ENCODE measurements at places on chromosomes 1 and 21.
A peak's percentile ranks its signal among the peaks of the same experiment; 100 is the strongest.

- no peak for DNase-seq
Measured at GRCh38 chr1:229191066-229191674, 79.7 kb upstream of the RAB4A start.

GRCh38 chr1:247316590-247317197 lies 15.0 kb downstream of the ZNF496 start:
- DNase-seq = no peak

GRCh38 chr21:39386899-39387298 lies 38.0 kb upstream of the HMGN1 start:
- DNase-seq = no peak

DNA sequence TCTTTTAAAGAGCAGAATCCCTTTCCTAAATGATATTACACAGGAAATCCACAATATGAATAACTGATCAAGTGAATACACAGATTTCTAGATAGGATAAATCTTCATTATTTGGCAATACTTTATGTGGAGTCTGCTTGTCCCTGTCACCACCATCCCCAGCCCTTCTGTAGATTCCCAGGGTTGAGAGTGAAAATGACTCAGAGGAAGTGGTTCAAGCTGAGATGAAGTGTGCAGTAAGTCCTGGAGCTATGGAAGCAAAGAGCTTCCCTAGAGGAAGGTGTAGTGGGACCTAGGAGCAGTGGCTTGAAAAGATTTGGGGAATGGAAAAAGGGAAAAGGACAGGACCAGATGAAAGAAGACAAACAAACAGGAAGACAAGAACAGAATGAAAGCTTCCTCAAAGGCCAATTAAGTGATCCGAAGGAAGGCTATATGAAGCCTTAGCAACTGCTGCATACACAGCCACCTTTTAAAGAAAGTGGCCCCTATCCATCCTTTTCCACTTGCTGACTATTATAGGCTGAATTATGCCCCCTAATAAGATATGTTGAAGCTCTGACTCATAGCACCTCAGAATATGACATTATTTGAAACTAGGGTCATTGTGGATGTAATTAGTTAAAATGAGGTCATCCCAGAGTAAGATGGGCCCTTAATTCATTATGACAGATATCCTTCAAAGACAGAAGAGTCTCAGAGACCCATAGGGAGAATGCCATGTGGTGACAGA lies 96.5 kb upstream of the CAMK1G start:
- no peak for DNase-seq

DNA sequence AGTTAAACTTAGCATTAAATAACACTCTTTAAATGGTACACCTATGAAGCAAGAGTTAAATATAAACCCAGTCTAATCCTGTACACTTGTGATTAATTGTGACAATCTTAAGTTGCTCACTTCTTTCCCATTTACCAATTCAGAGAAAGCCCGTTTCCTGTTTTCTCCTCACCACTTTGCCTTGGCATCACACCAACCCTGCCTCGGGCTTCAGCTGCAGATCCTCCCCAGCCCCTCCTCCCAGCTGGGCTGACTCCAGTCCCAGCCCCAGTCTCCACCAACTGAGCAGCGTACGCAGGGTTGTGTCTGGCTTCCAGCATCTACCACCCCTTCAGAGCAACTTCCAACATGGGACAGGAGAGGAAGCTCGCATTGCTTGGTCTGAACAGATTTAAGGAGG lies 4.1 kb downstream of the PYCR2 start:
- peak; percentile 49 for DNase-seq

DNA sequence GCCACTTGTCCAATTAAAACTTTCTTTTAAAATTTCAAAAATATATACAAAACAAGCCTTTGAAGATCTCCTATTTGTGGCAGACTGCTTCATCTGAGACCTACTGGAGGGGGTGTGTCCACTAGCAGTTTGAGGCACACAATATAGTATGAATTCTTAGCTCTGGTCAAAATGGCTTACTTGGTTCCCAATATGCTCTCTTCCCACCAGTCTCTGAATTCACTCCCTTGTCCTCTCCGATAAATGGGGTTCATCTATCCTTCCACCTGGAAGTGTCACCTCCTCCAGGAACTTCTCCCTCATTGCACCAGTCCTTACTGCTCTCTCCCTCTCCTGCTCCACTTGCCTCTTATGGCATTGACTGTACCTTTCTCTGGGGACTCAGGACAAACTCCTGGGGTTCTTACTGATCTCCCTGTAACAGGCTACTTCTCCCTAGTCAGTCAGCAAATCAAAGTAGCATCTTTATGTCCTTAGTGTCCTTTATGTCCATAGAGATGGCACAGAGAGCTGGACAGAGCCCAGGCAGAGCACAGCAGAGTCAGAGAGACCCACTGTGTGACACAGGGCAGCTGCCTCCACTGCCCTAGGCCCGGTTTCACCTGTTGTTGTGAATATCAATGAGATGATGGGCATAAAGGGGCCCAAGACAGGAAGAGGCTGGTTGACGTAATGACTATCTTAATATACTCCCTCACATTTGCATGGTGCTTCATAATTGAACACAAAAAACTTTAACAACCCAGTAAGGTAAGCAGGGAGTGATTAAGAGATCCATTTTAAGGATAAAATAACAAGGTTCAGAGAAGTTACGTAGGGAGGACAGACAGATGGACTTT lies 3.6 kb downstream of the ASAP3 start:
- DNase-seq = no peak

DNA sequence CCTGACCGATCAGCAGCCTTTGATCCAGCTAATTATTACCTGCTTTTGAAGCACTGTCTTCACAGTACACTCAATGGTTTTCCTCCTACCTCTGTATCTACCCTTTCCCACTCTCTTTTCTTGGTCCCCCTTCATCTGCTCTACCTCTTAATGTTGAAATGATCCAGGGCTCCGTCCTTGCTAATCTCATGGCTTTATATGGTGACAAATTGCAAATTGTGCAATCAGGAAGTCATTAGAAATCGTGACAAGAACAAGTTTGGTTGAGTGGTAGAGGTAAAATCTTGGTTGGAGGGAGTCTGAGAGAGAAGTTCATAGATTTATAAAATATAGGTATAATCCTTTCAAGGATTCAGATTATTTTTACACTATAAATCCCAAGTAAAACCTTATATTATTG lies 9.6 kb upstream of the CYB5R1 start:
- no peak for DNase-seq

GRCh38 chr1:98280049-98280448 lies 359.2 kb upstream of the DPYD start:
- no peak for DNase-seq

DNA sequence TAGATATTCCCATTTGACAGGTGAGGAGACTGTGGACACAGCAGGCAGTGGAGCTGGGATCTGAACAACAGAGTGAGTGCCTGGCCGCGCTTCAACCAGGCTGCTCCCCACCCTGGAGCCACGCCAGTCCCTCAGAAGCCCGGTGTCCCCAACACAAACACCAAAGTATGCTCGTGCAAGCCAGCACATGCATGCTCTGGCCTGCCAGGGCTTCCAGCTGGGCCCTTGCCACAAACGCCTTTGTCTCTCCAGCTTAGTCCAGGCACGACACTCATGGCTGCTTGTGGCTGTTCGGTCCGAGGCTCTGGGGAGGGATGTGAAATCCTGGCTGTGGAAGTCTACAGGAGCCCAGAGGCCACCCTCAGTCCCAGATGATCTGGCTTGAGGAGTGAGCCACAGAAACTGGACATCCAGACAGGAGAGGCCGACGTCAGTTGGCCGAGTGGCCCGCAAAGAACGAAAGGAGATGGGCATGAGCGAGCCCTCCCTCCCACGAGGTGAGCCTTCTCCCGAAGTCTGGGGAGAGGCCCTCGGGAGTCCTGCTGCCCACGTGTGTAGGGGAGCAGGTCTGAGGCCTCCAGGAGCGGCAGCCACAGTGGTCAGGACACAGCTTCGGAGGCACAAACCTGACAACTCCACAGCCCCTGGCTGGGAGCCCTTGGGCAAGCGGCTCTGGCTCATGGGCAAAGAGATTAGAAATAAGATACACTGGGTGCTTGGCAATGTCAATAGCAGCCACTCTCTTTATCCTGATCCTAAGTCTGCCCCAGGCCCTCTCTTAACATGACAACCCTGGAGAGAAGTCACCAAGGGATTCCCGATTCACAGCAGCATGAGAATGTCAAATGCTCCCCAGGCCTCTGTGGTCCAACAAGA lies 117.1 kb upstream of the IFFO2 start:
- DNase-seq = no peak

- no peak for DNase-seq
Measured at GRCh38 chr1:80099713-80100112, 1093.2 kb upstream of the ADGRL4 start.

DNA sequence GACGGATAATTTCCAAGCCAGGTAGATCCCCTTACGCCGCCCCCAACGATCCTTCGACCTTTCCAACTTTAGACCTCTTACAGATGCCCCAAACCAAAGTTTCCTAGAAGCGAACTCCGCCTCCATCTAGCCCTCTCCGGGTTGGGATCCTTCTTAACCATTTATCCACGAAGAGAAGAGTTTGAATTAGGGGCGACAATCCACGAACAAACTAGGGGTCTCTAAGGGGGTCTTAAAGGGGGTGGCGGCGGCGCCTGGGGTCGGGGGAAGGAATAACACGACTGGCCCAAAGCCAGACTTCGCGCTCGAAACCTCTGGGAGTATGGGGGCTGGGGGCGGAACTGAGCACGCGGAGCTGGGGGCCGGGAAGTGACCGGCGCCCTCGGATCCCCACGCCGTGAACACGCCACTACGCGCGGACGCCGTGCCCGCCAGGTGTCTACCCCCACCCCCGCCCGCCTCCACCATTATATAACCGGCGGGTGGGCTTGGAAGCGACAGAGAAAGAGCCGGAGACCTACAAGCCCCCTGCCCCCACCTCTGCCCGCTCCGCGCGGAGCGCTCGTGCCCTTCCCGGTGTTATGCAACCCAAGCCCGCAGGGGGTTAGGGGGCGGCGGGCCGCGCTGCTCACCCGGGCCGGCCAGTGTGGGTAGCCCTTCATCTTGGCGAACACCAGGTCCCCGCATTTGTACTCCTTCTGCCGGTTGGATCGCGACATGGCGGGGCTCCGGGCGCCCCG lies 594 bp downstream of the HDGF start:
- peak; percentile 55 for DNase-seq

DNA sequence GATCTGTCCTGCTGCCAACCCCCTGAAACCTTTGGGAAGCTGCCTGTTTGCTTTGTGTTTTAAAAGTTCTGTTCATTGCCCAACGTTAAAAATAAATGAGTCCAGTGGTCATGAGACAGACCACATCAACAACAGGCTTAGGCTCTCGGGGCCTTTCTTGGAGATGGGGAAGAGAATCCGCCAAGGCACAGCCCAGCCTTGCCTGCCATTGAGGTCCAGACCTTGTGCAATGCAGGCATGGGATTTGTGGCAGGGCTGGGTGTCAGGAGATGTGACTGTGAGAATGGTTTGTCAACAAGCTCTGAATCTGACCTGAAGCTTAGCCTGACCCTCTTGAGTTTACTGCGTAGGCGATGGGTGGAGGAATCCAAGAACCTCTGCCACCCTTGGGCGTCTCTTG lies 4.2 kb downstream of the SPSB1 start:
- DNase-seq = no peak

DNA sequence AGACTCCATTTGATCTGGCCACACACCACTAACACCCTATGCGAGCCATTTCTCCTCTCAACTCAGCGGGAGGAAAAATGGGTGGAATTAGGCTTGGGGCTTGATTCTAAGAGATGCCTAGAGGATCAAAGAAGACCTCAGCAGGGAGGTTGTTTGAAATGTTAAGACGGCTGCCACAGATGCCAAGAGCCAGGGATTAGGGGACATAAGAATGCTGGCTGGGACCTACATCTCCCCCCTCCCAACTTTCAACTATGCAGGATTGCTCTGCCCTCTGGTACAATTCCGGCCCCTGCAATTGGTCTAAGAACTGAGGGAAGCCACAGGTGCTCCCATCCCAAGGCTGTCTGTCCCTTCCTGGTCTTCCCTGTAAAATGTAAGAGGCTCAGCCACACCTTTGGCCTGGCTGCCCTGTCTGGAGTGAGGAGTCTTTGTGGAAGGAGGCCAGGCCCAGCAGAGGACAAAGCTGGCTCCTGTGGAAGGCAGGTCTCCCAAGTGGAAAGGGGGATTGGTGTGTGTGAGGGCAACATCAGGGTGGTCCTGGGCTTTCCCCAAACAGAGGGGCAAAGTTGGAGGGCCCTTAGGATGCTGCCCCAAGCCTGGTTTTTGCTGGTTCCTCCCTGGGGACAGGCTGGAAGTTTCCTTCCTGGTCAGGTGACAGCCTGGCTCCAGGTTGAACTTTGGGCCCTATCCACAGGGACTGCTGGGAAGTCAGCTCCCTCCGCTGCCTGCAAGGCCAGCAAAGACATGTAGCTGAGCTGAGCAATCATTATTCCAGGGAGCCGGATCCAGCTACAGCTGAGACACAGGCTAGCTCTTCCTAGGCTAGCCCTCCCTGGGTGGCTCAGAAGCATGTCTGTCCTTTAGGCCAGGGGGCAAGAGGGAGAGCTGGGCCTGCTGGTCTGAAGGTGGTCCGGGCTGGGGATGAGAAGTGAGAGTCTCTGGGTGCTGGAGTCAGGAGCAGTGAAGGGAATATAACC lies 34.5 kb upstream of the SYNC start:
- no peak for DNase-seq

- no peak for DNase-seq
Measured at GRCh38 chr1:52834798-52835197, 7.8 kb upstream of the ZYG11A start.

DNA sequence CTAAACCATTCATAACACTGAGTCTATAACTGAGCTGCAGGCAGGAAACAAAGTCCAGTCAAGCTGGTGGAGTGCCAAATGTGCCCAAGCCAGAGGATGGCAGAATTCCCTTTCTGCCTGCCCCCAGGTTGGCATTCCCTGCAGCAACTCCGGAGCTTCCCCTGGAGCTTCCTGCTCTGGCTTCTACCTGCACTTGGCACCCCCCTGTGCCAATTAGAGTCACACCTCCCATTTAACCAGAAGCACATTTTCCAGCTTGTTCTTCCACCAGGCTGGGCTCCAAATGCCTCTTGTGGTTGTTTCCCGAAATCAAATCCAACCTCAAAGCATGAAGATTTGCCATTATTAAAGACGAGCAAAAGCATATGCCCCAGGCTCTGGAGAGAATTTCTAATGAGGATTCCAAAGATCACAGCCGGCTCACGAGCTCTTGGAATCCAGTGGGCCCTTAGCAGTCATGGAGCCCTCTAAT lies 294.5 kb downstream of the RRAGC start:
- no peak for DNase-seq

DNA sequence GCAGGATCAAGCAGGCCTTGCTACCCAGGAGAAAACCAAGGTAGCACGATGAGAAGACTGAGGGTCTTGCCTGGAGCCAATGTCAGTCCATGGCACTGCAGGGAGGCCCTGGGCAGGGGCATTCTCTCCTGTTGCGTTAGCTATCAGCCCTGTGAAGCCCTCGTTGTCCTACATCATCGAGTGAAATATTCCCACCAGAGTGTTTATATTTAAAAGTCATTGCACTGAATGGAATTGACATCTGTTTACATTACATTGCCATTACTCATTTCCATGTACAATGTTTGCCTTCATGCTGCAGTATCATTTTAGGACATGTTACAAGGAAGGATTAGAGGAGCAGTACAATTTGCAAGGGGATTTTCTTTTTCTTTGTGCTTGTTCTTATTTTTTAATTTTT lies 243.9 kb downstream of the KAZN start:
- no peak for DNase-seq

- DNase-seq = peak; percentile 43
Measured at GRCh38 chr1:156643778-156644092, 1.8 kb downstream of the BCAN start.

GRCh38 chr1:229156872-229157271 lies 114.0 kb upstream of the RAB4A start:
- no peak for DNase-seq
